ENCODE measurements at places on chromosomes 2 and 18.

GRCh38 chr2:10145519-10146357 lies 23.2 kb downstream of the RRM2 start:
- DNase-seq = no peak

DNA sequence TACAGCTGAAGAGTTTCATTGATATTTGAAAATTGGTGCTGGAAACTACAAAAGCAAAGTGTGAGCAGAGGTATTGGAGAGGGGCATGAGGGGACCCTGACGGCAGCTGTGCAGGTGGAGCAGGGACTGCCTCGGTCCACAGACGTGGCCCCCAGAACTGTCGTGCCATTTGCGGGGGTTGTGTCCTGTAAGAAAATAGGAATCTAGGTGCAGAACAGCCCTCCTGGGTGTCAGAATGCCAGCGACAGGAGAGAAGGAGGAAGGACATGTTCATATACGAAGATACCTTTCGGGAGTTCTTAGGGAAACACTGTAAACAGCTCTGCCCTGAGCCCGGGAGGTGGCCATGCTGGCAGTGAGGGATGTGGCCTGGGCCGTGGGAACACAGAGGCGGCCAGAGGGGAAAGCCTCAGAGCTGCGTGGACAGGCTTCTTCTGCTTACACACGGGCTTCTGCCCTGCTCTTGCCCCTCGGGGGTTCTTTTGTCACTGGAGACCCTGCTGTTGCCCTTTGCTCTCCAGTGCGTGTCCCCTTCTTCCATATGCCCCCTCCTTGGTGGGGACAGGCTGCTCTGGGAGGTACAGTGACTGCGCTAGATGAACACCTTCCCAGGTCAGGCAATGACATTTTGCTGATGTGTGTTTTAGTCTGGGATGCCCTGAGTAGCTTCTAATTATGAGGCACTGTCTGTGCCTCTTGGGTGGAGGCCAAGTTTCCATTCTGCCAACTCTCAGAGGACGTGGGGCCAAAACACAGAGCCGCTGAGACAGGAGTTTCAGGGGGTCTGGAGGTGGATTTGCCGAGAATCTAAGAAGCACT lies 81.9 kb upstream of the TXNDC2 start:
- DNase-seq = no peak

GRCh38 chr18:36386150-36386920 lies 88.8 kb downstream of the FHOD3 start:
- DNase-seq = no peak

GRCh38 chr18:78549971-78550370 lies 429.6 kb upstream of the SALL3 start:
- no peak for DNase-seq

GRCh38 chr2:132670496-132671150 lies 618 bp upstream of the LYPD1 start:
- no peak for DNase-seq

DNA sequence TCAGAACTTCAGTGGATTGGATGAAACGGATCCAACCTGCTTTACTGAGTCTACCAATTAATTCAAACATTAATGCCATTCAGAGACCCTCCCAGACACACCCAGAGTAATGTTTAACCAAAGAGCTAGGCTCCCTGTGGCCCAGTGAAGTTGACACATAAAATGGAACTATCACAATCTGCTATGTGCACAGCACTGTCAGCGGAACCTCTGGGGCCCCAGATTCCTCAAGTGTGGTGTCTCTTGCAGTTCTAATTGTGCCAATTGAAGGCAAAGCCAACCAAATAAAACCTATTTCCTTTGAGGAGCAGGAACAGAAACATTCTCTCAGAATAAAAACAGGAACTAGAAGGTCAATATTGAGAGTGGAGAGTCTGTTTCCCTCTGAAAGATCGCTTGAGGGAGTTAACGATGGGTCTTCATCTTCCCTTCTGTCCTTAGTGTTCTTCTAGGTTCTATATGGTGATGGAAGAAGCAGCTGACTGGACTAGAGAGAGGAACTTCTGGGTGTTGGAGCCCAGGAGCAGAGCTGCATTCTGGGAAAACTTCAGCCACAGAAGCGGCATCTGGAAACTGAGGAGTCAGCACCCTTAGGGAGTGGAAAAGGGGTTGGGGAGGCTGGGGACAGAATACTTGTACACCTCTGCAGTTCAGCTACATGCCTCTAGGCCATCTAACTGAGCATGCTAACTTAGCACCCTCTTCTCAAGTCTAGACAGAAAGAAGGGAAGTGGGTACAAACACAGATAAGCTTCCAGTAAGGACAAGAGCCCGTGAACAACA lies 174.4 kb upstream of the FBXO11 start:
- no peak for DNase-seq

- no peak for DNase-seq
Measured at GRCh38 chr2:62450716-62451191, 55.2 kb downstream of the TMEM17 start.

- DNase-seq = no peak
Measured at GRCh38 chr2:15400240-15400826, 160.8 kb downstream of the NBAS start.

DNA sequence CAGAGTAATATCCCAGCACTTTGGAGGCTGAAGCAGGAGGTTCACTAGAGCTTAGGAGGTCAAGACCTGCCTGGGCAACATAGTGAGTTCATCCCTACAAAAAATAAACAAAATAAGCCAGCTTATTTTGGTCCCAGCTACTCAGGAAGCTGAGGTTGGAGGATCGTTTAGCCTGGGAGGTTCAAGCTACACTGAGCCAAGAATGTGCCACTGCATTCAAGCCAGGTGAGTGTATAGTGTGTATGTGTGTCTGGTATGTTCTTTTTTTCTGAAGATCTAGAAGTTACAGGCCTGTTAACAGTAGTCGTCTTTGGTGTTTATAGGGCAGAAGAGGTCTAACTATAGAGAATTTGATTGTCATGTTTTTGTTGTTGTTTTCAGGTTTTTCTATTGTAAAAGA lies 40.2 kb downstream of the ZC3H15 start:
- no peak for DNase-seq

DNA sequence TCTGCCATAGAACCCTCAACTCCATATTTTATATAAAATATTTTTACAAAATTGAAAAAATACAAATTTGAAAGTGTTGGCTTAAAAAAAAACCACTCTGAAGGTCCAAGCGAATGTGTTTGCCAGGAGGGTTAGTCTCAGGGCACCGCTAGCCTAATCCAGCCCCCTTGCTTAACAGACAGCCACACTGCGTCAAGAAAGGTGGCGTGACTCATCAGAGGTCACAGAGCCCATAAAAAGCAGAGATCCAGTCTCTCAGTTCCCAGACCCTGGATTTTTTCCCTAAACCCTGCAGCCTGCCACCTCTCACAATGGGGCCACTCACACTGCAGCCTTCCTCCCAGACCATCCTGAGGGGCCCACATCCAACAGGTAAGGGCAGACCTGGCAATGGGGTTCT lies 3.9 kb upstream of the TNS1 start:
- DNase-seq = no peak

DNA sequence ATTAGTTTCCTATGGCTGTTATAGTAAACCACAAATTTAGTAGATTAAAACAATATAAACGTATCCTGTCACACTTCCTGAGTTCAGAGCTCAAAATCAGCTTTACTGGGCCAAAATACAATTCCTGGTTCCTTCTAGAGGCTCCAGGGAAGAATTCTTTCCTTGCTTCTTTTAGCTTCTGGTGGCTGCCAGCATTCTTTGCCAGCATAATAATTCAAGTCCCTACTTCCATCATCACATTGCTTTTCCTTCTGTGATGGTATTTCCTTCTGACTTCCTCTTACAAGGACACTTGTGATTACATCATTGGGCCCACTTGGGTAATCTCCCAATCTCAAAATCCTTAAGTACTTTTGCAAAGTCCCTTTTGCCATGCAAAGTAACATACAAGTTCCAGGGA lies 40.6 kb downstream of the MOB4 start:
- DNase-seq = peak; percentile 36

- no peak for DNase-seq
Measured at GRCh38 chr2:148643421-148643820, 1.1 kb upstream of the EPC2 start.

GRCh38 chr2:16281451-16282335 lies 341.3 kb downstream of the MYCN start:
- DNase-seq = peak; percentile 5

GRCh38 chr2:96949701-96950350 lies 36.6 kb downstream of the FAM178B start:
- DNase-seq = no peak

DNA sequence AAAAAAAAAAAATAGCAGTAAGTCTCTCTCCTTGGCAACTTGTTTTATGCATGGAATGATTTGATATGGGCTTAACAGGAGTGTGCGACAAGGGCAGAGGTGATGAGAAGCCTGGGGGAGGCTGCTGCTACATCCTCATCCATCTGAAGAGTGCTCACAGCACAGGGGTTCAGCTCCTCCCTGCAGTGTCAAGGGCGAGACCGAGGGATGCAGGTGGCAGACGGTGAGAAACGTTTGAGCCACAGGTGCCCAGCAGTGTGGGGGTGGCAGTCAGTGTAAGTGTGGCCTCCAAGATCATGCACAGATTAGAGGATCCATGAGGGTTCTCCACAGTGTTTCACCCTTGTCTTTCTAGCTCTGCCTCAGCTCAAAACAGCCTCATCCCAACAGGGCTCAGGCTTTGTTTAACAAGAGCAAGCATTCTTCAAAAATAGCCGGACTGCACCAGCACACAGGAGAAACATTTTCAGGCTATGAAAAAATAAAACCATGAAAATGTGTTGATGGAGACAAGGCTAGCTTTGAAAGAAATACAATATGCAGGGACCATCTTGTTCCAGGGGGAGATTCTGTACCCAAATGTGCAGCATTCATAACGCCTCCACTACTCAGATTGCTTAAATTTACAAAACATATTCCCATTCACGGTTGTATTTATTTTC lies 324.5 kb upstream of the MYT1L start:
- DNase-seq = no peak

DNA sequence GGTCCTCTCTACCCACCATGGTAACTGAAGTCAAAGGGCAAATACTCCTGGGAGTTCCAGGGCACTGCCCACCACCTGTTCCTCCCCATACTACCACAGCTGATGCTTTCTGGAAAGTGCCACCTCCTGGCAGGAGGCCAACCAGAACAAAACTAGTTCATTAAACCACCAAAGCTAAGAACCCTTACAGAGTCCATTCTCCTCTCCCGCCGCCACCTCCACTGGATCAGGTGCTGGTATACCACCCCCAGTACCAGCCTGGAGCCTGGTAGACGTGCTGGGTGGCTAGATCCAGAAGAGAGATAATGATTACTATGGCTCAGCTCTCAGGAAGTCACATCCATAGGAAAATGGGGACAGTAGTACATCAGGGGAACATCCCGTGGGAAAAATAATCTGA lies 300.9 kb downstream of the RIT2 start:
- DNase-seq = no peak

DNA sequence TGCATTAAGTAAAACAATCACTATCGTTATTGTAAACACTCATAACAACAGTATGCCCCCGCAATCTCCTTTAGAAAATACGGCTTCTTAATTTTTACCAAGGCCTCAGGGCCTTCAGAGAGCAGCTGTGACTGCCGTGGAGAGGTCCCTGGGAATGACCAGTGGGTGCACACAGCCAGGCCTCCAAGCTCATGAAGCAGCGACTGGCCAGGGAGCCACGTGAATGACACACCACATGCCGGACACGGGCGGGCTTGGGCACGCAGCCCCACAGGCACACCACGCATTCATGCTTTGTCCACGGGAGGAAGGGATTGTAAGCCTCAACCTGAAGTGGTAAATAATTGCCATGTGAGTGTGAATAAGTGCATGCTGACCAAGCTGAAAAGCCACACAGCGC lies 121.0 kb downstream of the EIPR1 start:
- no peak for DNase-seq

DNA sequence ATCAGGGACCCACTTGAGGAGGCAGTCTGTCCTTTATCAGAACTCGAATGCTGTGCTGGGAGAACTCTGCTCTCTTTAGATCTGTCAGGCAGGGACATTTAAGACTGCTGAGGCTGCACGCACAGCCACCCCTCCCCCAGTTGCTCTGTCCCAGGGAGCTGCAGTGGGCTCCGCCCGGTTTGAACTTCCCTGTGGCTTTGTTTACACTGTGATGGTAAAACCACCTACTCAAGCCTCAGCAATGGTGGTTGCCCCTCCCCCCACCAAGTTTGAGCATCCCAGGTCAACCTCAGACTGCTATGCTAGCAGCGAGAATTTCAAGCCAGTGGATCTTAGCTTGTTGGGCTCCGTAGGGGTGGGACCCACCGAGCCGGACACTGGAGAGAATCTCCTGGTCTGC lies 11.8 kb upstream of the LHCGR start:
- DNase-seq = no peak

DNA sequence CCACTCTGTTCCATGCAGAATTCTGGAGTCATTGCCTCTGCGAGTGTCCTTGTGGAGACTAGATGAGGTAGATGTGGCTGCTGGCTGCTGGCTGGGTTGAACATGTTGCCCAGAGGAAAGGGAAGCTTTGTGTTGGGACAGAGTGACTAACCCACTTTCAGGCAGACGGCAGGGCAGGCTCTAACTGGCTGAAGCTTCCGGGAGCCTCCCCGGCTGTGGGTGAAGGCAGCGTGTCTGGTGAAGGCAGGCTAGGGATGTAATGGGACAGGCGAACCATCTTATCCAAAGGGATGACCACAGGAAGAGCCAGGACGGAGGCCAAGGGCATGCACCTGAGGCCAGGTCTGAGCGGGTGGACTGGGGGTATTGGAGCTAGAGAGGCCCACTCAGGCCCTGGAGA lies 16.0 kb downstream of the ASPRV1 start:
- peak; percentile 9 for DNase-seq

GRCh38 chr2:81940266-81940955 lies 1635.9 kb upstream of the LRRTM1 start:
- no peak for DNase-seq

GRCh38 chr2:11796190-11797171 lies 50.0 kb downstream of the LPIN1 start:
- DNase-seq = peak; percentile 87

- no peak for DNase-seq
Measured at GRCh38 chr2:124566518-124566970, 541.5 kb downstream of the CNTNAP5 start.

DNA sequence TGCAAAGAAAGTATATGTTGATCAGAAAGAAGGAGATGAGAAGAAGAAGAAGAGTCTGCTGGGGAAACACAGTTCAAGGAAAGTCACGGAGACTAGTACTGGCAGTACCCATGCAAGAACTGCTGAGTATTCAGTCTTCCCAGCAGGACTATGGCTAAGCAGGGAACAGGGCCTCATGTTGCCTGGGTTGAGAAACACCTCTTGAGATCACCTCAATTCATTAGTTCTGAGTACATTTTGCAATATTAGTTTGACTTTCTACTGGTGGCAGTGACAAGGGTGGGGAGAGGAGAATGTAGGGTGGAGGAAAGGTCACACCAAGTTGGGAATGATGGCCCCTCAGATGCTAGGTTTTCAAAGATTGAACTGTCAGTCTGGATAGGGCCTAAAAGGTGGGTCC lies 50.5 kb downstream of the MRPL33 start:
- DNase-seq = no peak

All from fibroblast of skin of right biceps (primary cell).